ENCODE measurements at places on chromosomes 13 and 19. TPM values are rescaled to one million over a fixed set of nuclear protein-coding genes. Genes with fewer than 3 reads are reported as not detected.

Gene ANKLE1
- total RNA-seq: 0.28 TPM

Gene POMP
- total RNA-seq: 117 TPM

DNA sequence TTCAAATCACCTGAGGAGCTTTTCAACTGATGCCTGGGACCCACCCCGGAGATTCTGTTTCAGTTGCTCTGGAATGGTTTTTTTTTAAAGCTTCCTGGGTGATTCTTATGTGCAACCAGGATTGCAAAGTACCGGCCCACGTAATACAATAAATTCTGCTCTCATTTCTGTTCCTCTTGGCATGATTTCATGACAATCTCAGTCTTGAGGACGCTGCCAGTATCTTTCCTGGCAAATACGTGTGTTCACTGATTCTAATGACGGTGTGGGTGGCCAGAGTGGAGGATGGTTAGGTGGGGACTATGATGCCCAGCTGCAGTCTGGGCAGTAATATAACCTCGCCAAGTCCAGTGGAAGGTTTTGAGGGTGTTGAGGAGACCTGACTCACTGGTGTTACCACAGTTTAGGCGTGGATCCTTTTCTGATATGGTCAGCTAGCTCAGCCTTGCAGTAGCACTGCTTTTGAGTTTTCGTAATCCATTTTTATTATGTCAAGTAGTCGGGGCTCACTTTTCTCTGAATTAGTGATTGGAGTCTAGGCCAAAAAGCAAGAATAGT, 49.4 kb downstream of the FAM124A start:
- no peak for DNase-seq

DNA sequence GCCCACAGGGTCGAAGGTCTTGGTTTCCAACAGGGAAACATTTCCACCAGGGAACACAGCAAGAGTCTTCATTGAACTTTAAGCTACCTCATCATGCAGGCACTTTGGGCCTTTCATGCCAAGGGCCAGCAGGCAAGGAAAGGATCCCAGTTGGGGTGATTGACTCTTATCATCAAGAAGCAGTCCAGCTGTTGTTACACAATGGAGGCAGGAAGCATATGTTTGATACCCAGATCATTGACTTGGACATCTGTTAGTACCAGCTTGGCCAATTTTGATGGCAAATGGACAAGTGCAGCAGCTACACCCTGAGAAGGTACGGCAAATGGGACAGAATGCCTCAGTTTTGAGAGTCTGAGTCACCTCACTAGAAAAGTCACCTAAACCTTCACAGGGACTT, 10.9 kb upstream of the RCBTB1 start:
- DNase-seq: no peak

Gene LILRB5
- not detected for total RNA-seq

Gene PEAK3
- total RNA-seq: under 0.01 TPM

- no peak for DNase-seq
Observed at GRCh38 chr13:51556740-51557139, 27.5 kb upstream of the WDFY2 start.

Gene SULT2A1
- not detected for total RNA-seq

GRCh38 chr19:40395956-40396355, 6.0 kb upstream of the HIPK4 start:
- DNase-seq: no peak

Gene SIGLEC14
- total RNA-seq: not detected

Gene APOC4
- total RNA-seq: not detected

DNA sequence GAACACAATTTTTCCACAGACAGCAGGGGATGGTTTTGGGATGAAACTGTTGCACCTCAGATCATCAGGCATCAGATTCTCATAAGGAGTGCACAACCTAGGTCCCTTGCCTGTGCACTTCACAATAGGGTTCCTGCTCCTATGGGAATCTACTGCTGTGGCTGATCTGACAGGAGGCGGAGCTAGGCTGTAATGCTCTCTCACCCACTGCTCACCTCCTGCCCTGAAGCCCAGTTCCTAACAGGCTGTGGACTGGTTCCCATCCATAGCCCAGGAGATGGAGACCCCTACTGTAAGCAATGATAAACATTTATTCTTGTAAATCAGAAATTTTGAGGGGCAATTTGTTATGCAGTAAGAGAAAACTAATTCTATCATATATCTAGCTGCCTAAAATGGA, 1234.7 kb downstream of the SLITRK1 start:
- DNase-seq: no peak

Gene SAMD1
- 7.5 TPM for total RNA-seq

Gene DACT3
- 1.6 TPM for total RNA-seq

- DNase-seq: no peak
Observed at GRCh38 chr13:38685974-38686576, 802 bp upstream of the FREM2 start.

GRCh38 chr13:30872276-30872594, 33.8 kb upstream of the MEDAG start:
- DNase-seq: no peak

- peak; percentile 45 for DNase-seq
Observed at GRCh38 chr19:44623080-44623479, 9.7 kb downstream of the IGSF23 start.

Gene FAAP24
- 2.2 TPM for total RNA-seq

Data from IMR-90 (cell line).